ENCODE measurements at places on chromosomes 7 and 10.

- DNase-seq = no peak
Measured at GRCh38 chr7:30352169-30352568, 67.8 kb downstream of the ZNRF2 start.

DNA sequence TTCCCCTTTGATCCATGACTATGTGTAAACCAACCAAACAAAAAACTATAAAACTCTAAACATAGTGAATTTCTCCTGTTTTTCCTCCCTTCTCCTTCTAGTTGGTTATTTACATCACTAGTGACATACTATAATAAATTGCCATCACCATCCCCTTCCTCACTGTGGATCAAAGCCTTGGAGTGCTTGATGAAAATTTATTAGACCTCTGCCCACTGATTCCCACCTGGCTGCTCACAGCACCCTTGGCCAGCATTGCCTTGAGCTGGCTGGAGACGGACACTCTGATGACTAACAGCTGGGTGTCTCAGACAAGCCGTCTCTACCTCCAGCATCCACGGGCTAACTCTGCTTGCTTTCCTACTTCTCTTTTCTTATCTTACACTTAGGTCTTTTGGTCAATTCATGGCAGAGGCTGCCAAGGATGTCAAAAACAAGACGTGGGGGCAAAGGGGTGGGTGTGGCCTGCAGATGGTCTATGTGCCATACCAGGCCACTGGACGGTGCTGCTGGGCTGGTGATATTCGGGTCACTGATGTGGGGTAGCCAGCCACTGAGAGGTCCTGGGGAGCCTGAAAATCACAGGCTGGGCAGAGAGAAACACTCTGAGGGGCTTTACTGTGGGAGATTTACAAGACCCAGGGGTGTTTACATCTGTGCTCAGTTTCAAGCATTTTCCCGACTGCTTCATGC, 207.8 kb downstream of the TAX1BP1 start:
- no peak for DNase-seq

DNA sequence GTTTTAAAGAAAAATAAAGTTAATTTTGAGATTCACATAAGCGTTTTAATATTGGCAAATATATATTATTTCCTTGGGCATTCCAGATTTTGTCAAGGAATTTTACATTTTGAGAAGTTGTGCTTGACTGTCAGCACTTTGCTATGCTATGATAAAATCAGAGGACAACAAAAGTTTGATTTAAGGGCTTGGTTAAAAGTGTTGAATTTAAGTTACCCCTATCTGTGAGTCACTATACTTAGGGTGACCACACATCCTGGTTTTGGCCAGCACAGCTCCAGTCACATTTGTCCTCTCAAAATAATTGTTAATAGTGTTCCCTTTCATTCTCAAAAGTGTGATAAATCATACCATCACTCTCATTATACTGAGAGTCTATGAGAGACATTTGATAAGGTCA, 34.2 kb upstream of the ANK3 start:
- no peak for DNase-seq

DNA sequence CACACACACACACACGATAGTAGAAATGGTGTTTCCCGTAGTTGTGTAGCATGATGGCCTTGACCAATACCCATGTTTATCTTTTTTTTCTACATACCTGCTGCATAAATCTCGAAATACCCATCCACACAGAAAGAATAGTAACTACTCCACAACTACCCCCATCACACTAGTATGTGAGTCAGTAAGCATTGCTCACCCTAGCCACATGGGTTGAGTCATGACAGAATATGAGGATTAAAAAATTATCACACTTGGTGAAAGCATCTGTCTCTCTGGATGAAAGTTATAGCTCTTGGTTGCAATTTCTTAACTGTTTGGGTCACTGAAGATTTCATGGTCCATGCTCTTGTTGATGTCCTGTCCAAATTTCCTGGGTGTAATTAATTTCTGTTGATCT, 103.4 kb upstream of the MDFIC start:
- no peak for DNase-seq

DNA sequence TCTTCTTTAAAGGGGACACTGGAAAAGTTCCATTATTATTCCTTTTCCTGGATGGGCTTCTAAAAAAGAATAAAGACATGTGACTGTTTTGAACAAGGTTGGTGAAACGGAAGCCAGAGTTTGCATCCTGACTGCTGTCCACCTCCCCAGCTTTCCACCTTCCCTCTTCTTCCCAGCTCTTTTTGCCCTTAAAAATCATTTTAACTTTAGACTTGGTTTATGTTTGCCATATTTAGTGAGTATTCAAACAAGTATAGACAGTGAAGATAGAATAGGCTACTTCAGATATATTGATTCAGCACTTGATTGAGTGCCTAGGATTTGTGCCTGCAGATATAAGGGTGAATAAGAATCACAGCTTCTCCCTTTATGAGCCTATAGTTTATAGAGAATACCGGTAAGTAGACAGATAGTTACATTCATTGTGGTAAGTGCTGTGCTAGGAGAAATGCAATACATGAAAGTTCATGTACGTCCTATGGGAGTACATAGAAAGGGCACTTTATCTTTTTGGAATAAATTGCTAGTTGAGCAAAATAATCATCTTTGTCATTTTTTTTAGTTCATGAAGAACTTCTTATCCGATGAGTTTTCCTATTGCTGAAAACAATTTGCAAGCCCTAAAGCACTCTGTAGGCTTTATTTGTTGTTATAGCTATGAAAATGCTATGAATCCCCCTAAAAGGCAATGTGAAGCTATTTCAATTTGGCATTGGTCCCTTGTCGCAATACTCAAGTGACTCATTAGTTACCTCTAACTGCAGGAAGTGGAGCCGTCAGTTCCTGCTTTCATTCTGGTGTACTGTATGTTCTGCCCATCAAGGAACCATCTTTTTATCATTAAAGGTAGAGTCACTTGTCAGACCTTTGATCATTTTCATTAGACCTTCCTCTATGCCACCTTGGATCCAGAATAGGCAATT, 57.2 kb upstream of the STRIP2 start:
- DNase-seq = no peak

DNA sequence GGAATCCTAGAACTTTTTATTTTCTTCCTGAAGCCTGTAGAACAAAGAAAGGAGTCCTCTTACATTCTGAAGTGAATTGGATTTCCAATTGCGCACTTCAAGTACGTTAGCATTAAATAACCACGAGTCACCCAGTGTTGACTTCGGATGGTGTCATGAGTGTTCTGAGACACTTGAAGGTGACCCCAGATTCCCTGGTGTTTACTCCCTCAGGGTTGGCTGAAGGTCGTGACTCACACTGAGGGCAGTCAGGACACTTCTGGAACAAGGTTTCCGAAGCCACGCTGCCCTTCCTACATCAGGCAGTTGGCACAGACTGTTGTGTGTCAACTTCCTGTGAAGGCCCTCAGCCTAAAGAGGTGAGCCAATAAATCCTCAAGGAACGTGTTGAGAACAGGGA, 186.6 kb upstream of the CELF2 start:
- DNase-seq = peak; percentile 94

GRCh38 chr10:101693651-101693977, 1.4 kb downstream of the FBXW4 start:
- peak; percentile 63 for DNase-seq

DNA sequence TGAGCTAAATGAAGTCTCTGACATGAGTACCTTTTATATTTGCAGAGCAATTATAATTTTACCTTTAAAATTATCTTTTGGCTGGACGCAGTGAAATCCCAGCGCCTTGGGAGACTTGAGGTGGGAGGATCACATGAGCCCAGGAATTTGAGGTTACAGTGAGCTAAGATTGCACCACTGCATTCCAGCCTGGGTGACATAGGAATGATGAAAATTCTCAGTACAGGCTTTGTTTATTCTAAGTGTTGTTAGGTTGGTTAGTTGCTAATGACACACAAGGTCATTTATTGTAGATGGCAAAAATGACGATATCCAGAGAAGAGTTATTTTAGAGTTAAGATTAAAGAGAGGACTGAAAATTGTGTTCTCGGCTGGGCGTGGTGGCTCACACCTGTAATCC, 87.6 kb downstream of the XRCC2 start:
- no peak for DNase-seq

- DNase-seq = no peak
Measured at GRCh38 chr7:15015545-15016314, 113.2 kb upstream of the DGKB start.

GRCh38 chr7:87852306-87852705, 23.9 kb downstream of the SLC25A40 start:
- no peak for DNase-seq

- DNase-seq = no peak
Measured at GRCh38 chr7:23687011-23687410, 7.0 kb downstream of the FAM221A start.

DNA sequence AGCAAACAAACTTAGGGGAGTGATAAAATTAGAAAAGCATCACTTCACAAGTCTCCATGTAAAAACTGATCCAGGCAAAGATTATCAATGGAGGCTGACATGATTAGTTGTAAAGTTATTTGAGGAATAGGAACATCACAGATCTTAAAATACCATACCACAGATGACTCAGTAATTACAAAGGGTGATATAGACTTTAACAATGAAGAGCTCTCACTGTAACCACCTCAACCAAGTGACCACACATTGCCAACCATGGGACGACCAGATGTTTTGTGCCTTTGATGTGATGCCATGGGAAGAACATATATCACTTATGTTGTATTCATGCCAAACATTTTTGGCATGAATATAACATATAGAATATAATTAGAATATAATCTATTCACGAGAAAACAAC, 11.7 kb downstream of the AASS start:
- DNase-seq = no peak

DNA sequence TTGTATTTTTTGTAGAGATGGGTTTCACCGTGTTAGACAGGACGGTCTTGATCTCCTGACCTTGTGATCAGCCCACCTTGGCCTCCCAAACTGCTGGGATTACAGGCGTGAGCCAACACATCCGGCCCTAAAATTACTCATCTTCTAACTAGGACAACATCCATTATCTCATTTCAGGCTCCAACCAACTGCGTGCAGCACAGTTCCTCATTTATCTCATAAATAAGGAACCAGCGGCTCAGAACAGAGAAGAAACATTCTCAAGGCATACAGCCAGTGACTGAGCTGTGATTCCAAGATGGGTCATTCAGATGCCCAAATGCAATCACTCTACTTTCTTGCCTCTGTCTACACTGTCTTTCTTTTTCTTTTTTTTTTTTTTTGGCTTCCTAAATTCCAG, 356.1 kb downstream of the ELMO1 start:
- no peak for DNase-seq

Measured in ascending aorta (tissue), 2 donors.